Right lung (tissue), 10 donors: ENCODE measurements at places on chromosomes 1 and 21. TPM values are rescaled to one million over a fixed set of nuclear protein-coding genes. Genes with fewer than 3 reads are reported as not detected.

GRCh38 chr1:15718199-15718601 is 17.9 kb upstream of the SLC25A34 start:
- DNase-seq: no peak

- DNase-seq: no peak
Measured at GRCh38 chr1:231952154-231952553, 325.6 kb downstream of the DISC1 start.

- DNase-seq: no peak
Measured at GRCh38 chr1:53503433-53504217, 44.4 kb downstream of the DMRTB1 start.

- DNase-seq: no peak
Measured at GRCh38 chr21:44366586-44367211, 13.3 kb downstream of the TRPM2 start.

DNA sequence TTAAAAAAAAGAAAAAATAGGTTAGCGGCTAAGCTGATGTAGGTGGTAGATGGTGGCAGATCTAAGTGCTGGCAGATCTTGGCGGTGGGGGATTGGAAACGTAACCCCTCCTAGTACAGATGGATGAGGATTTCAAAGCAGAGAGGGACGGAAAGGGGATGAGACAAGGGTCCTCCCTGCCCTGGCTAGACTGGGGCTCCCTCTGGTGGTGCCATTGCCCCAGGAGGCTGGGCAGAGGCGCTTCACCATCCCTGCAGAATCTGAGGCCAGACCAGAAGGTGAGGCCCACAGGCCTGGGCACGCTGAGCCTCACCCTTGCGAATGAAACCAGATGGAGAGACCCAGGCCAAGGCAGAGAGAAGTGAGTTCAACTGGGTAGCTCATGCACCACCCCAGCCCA is 7.0 kb upstream of the PLEKHA6 start:
- DNase-seq: no peak

Gene WLS
- polyA plus RNA-seq: 112 TPM
